ENCODE measurements at places on chromosomes 4 and X.
A peak's percentile ranks its signal among the peaks of the same experiment; 100 is the strongest.

DNA sequence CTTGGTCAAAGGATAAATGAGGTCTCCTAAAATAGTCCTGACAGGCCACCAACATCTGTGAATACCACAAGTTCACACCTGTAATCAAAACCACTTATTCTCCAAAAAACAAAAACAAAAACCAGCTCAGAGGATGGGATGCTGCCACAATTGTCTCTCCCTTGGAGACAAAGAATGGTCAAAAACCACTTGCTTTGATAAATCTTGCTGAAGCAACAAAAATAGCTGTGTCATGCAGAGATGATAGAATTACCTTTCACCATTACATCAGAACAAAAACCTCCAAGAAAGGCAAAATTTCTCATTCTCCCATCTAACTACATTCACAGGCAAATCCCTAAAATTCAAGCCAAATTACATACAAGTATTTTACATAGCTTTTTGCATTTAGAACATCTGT lies 180.4 kb downstream of the MAML3 start:
- DNase-seq = no peak

DNA sequence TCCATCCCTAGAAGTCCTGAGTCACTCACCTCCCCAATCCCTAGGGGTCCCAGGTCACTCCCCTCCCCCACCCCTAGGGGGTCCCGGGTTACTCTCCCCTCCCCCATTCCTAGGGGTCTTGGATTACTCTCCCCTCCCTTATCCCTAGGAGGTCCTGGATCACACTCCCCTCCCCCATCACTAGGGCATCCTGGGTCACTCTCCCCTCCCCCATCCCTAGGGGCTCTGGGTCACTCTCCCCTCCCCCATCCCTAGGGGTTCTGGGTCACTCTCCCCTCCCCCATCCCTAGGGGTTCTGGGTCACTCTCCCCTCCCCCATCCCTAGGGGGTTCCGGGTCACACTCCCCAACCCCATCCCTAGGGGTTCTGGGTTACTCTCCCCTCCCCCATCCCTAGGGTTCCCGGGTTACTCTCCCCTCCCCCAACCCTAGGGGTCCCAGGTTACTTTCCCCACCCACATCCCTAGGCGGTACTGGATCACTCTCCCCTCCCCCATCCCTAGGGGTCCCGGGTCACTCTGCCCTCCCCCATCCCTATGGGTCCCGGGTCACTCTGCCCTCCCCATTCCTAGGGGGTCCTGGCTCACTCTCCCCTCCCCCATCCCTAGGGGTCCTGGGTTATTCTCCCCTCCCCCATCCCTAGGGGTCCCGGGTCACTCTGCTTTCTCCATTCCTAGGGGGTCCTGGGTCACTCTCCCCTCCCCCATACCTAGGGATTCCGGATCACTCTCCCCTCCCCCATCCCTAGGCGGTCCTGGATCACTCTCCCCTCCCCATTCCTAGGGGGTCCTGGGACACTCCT lies 2.1 kb downstream of the ASMTL start:
- DNase-seq = no peak

- DNase-seq = peak; percentile 23
These were observed 17.7 kb downstream of the SPON2 start for GRCh38 chr4:1154523-1155182.

- no peak for DNase-seq
These were observed 1008.1 kb upstream of the TENM3 start for GRCh38 chr4:181234951-181235680.

GRCh38 chrX:126489116-126489695 lies 63.4 kb downstream of the DCAF12L1 start:
- DNase-seq = no peak

GRCh38 chr4:90061881-90062280 lies 65.3 kb upstream of the CCSER1 start:
- no peak for DNase-seq

GRCh38 chrX:155888139-155888538 lies 7.0 kb downstream of the VAMP7 start:
- peak; percentile 48 for DNase-seq

DNA sequence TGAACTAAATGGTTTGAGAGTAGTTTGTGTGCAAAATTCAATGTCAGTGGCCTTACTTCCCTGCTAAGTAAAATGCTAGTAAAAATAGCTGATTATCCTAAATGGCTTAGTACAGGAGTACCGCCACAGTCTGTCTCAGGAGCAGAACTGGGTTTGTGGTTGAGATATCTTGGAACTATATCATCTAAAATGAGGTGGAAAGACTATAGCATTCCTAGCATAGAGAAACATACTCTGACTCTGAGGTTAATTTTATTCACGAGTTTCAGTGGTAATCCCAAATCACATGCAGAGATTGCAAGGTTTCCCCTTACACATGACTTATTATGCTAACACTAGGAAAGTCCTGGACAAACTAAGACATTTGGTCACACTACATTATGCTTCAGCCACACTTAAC lies 70.4 kb downstream of the OR13H1 start:
- no peak for DNase-seq

- no peak for DNase-seq
These were observed 329.8 kb downstream of the NR3C2 start for GRCh38 chr4:148112231-148112982.

DNA sequence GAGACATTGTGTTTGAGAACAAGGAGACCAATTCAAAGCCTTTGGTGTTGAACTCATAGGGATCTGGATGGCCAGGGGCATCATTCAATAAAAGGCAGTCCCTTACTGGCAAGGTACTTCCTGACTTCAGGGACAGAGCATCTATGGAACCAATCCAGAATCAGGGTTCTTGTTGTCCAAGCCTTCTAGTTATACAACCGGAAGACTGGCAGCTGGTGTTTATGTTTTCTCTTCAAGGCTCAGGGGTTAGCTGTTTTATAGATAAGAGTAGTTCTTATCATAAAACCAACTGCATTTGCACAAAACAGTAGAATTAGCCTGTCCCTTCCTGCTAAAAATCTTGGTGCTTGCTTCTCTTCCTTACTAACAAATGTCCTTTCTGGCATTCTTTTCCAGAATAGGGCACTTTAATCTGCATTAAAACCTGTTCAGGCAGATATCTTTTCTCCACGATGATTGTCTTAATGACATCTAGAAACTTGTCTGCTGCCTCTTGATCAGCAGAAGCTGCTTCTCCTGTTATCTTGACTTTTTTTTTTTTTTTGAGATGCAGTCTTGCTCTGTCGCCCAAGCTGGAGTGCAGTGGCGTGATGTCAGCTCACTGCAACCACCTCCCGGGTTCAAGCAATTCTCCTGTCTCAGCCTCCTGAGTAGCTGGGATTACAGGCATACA lies 38.4 kb upstream of the ARHGEF6 start:
- no peak for DNase-seq

DNA sequence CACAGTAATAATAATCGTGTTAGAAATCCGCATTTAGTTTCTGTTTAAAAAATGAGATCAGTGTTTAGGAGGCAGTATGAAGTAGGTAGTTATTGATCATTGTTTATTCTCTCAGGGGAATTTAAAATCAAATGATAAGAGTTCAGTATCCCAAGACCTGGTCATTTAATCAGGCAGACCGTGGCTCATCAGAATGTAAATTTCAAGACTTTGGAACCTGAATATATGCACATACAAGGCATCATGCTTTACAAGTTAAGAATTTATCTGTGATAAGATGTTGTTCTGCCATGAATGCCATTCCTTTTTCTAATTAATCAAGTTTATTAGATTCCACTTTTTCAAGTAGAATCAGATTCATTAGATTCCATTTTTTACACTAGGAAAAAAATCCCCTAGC lies 133.5 kb upstream of the MAOA start:
- no peak for DNase-seq

- DNase-seq = no peak
These were observed 175.9 kb downstream of the AFAP1 start for GRCh38 chr4:7763788-7764187.
